Left lobe of liver (tissue), 2 donors: ENCODE measurements at places on chromosomes 6 and 20. TPM values are rescaled to one million over a fixed set of nuclear protein-coding genes. Genes with fewer than 3 reads are reported as not detected.

DNA sequence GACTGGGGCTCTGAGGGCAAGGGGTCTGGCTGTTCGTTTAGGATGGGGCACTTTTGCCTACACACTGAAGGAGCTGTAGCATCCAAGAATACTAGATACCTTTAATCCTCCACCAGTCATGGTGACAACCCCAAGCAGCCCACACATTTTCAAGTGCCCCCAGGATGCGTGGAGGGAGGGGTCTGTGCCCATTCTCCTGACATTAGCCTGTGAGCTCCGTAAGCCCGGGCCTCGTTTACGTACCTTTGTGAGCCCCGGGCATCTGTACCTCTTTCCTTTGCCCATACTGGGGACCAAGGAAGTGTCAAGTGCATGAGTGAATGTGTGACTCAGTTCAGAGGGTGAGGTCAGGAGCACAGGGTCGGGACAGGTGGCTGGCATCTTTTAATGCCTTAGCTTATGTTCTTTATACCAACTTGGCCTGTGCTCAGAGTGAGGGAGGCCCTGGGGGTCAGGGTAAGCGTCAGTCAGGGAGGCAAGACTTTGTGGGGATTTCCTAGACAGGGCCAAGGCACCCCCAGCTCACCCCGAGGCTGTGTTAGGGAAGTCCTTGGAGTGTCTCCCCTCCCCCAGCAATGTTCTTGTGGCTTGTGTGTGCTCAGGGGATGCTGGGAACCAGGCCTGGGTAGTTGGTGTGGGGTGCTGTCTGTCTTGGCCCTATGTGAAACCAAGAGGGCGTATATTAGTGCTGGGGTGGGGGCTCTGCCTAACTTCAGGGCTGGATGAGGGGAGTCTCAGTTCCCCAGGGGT lies 12.9 kb downstream of the VEGFA start:
- no peak for DNase-seq

DNA sequence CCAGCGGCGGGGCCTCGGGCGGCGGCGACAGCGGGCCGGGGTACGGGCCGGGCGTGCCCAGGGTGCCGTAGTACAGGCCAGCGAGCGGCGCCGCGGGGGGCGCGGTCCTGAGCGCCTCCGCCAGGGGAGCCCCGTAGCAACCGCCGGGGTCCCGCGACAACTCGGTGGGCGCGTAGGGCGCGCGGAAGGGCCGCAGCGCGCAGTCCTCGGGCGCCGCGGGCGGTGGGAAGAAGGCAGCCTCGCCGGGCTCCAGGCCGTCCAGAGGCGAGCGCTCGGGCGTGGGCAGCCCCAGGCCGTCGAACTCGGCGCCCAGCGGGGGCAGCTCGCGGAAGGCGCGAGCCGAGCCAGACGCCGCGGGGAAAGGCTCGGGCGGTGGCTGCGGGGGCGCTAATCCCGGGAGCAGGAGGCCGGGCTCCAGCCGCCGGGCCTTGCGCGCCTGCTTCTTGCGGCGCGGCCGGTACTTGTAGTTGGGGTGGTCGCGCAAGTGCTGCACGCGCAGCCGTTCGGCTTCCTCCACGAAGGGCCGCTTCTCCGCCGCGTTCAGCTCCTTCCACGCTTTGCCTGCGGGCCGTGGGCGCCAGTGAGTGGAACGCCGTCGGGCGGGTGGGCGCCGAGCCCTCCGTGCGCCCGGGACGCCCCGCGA lies 916 bp downstream of the SOX18 start:
- DNase-seq: no peak

- DNase-seq: no peak
Measured at GRCh38 chr6:107894809-107895396, 63.1 kb downstream of the SEC63 start.

GRCh38 chr20:58646257-58646656 lies 4.8 kb upstream of the STX16 start:
- DNase-seq: peak; percentile 11

GRCh38 chr20:4012589-4012988 lies 2.8 kb downstream of the RNF24 start:
- no peak for DNase-seq

DNA sequence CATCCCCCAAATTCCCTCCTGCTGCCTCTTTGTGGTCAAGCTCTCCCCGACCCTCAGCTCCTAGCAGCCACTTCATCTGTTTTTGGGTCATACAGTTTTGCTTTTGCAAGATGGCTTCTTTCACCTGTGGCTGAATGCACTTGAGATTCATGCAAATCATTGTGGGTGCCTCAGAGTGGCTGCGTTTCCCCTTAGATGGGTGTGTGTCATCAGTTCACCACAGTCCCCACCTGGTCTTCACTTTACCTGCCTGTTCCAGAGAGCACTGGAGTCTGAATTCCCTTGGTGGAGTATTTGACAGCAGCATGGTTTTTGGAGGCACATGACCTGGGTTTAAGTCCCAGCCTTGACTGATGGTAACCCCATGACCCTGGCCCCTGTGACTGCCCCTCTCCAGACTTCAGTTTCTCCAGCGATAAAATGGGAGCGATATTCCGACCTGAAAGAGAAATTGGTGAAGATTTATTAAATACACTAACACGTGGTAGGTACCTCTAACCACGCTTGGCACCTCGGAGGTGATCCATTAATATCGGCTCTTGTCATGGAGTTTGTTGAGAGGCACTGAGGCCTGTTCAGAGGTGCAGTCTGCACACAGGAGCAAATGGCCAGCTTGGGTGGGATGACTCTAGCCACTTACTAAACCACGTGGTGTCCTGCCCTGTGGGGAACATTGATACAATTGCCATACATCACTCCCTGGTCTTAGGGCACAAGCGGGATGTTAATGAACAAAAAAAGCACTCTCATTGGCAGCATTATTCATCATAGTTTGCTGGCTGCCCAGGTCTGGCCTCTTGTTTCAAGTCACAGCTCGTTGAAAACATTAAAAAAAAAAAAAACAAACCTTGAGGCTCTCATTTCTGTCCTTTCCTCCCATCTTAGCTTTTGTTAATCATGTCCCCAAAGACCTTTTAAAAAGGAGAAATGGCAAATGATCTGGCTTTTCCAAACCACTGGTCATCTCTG lies 167.2 kb upstream of the KCNG1 start:
- no peak for DNase-seq

Gene OOEP
- 0.18 TPM for total RNA-seq

Gene COL21A1
- 0.43 TPM for total RNA-seq
